Hindlimb muscle (tissue), 1 donor: ENCODE measurements at places on chromosomes 1 and 21.

DNA sequence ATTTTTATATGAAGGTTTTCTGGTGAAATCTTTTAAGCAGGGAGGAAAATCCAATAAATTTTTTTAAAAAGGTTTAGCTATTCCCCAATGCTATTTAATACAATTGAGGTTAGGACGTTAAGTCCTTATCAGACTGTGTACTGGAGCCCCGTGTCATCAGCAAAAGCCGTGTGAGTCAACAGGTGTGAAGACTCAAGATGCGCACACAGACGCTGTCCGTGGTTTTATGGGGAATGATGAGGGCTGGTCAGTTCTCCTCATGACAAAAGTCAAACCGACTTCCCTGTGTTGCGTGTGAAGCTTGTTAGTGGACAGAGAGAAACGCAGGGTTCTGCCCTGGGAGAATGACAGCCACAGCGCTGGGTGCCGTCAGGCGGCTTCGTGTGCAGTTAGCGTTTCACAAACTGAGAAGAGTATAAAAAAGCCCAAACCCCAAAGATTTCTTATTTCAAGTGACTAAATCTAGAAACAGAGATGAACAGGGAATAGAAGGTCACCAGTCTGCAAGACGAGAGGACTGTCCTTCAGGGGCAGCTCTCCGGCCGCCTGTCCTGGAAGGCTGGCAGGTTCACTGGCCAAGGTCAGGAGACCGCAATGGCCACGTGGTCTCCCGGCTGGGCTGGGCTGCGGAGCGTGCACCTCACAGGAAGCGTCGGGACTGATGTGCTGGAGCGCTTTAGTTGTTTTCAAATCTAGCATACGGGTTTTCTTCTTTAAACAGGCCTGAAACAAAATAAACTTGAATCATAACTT is 22.4 kb downstream of the PTTG1IP start:
- no peak for DNase-seq

DNA sequence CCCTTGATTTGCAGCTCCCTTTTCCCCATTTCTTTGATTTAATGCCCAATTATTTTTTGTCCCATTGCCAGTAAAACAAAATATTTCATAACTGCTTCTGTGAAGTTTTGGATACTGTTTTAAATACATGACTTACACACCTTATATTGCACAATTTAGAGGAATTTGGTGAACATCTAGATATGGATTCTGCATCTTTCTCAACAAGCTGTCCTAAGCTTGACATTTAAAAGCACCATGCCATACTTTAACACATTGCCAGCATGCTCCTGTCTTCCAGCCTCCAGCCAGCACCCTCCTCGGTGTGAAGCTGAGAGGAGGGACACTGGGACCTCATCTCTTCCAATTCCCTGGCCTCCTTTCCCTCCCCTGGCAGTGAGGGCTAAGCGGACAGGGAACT is 167.6 kb downstream of the SEC16B start:
- DNase-seq: no peak

- DNase-seq: no peak
These were observed 155.8 kb downstream of the TRIM33 start for GRCh38 chr1:114355240-114355639.

- peak; percentile 82 for DNase-seq
These were observed 111.5 kb downstream of the SEC16B start for GRCh38 chr1:177858332-177858821.

GRCh38 chr1:61523229-61523628 is 201.7 kb downstream of the TM2D1 start:
- DNase-seq: no peak

DNA sequence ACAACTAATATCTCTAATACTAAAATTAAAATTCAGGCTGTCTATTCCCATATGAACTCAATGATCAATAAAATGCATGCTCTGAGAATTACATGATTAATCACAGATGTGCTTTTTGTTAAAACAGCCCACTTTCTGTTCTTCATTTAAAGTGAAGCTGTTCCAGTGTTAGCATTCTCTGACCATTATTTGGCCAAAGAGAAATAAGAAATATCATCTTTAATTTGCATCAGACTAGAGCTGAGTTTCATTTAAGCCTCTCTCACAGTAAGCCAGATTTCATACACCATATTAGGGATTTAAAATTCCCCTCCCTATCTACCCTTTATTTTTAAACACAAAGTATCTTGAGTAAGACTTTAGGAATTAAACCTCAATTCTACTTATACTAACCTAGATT is 261.6 kb downstream of the TPR start:
- DNase-seq: no peak

- no peak for DNase-seq
These were observed 70.5 kb upstream of the APOBEC4 start for GRCh38 chr1:183723571-183723970.

GRCh38 chr1:76891931-76892622 is 24.8 kb downstream of the ST6GALNAC5 start:
- DNase-seq: no peak

DNA sequence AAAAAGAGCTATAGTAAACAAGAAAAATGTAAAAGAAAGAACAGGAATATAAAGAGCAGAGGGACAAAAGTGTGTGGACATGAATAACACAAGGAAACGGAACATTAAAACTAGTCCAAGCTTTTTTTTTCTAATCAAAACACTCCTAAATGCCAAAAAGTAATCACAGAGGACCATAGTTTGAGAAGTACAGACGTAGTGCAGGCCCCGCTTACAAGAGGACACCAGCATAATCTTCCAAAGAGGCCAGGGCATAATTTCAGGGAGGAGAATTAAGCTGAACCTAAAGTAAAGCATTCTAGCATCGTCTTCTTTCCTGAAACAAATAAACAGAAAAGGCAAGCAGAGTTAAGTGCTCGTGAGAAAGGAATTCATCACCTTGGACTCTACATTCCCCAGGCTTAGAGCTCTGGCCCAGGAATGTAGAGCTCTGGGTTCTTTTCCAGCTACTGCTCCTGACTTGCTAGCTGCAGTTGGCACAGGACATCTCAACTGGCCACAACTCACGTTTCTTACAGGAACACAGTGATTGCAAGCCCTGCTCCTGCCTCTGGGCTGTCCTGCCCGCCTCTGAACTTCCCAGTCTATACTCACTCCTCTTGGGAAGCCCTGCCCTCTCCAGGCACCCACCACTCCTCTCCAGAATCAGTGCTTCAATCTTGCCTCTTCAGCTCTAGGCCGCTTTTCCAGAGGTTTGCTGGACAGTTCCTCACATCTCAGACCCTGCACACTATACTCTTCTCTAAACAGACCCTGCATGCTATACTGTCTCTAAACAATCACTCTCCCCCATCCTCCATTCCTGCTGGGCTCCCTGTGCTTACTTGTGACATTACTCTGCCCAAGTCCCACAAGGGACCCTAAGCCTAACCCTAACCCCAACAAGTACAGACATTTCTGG is 9.8 kb downstream of the RGS8 start:
- peak; percentile 68 for DNase-seq

GRCh38 chr1:104989012-104989411 is 1239.3 kb downstream of the AMY1C start:
- no peak for DNase-seq

DNA sequence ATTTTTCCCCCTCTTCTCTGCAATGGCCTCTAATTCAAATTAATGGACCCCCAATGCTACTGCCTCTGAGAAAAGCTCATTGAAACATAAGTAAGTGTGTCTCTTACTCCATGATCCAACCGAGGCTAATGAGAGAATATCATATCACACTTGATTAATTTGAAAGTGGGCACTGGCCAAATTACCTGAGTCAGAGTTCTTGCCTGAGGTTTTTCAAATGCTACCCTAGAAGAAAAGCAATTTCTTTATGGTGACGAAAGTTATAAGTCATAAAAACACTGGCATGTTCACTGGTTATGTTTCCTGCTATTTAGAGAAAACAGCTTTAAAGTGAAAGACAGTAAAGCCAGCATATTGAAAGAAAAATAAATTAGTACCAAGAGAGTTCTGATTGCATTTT is 368.8 kb upstream of the TMPRSS15 start:
- no peak for DNase-seq

GRCh38 chr1:25805863-25806225 is 5.9 kb downstream of the SELENON start:
- no peak for DNase-seq

DNA sequence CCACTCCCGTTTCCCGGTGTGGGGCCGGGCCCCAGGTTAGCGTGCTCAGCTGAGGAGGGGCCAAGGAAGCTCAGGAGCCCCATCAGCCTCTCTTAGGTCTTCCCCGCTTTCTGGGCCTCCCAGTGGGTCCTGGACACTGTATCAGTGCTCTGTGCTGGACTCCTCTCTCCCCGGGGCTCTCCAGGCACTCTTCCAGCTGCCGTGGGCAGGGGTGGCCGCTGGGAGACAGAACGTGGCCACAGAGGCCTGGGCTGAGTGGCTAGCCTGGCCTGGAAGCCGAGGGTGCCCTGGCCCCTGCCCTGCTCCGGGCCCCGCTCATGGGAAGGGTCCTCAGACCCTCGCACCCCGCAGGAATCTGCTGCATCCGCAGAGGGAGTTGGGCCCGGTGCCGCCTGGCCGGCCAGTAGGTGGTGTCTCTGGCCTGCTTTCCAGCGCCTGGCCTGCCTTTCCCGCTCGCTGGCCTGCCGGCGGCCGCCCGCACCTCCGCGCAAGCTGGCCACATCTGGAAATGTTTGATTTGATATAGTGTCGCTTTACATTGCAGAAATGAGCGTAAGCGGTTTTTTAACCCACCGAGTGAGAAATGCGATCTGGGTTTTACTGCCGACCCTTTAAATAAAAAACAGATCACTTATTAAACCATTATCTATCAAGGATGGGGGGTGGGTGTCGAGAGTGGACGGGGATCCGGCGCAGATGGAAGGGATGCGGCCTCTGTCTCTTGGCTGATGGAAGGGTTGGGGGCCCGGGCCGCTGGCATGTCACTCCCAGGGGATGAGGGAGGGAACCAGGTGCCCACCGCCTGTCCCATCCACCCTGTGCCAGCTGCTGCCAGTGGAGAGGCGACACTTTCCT is 74.4 kb upstream of the TTC34 start:
- peak; percentile 60 for DNase-seq

DNA sequence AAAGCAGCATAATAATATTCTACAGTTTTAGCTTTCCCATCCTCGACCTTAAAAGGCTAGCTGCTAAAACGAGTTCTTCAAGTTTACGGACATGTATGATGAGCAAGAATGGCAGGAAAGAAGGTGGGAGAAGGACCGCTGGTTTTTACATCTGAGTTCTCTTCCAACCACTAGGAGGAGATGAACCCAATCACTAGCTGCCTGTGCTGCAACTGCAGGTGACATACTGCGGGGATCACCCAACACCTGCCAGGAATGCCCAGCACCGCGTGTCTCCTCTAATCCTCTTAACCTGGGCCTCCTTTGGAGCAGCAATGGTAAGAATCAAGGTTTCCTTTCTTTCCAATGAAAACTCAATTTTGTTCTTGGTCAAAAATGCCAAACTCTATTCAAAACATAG is 23.5 kb downstream of the TOR3A start:
- DNase-seq: no peak

- DNase-seq: no peak
These were observed 1.9 kb downstream of the LHX4 start for GRCh38 chr1:180231936-180232335.

- no peak for DNase-seq
These were observed 31.1 kb downstream of the CASZ1 start for GRCh38 chr1:10765304-10765703.

- DNase-seq: no peak
These were observed 45.9 kb downstream of the ADSS2 start for GRCh38 chr1:244405856-244406255.

DNA sequence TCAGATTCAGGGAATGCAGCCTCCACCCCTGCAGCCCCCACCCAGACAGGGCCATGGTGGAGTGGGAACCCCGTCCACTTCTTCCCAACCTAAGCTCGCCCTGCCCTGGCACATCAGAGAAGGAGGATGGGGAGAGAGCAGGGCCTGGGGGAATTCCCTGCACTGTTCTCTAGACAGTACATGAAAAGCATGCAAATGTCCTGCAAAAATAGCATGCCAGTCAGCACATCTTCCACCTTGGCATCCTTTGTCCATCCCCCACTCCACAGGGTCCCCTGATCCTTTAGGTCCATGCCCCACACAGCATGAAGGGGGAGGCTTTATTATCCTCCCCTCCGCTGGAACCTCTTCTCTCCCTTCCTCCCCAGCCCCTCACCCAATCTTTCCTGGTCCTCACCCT is 35.0 kb upstream of the RD3 start:
- no peak for DNase-seq

DNA sequence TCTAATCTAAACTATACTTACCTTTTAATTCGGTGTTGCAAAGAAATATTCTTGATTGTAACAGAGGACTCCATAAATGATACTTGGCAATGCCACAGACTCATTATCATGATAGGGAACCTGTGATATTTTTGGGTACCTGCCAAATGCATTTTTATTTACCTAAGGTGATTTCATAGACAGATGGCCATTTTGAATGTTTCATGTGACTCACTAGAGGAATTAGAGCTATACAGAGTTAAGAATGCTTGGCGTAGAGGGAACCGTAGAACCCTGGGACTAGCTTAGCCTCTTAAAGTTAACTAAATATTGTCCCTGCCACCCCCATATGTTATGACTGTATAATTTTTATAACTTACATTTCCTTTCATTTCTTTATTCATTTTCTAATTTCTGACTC is 136.1 kb downstream of the DISP1 start:
- no peak for DNase-seq

GRCh38 chr1:55536545-55536865 is 321.3 kb upstream of the USP24 start:
- DNase-seq: no peak

- DNase-seq: no peak
These were observed 11.5 kb upstream of the ZNF683 start for GRCh38 chr1:26384076-26384475.

GRCh38 chr1:162371611-162372010 is 5.0 kb downstream of the SPATA46 start:
- no peak for DNase-seq

GRCh38 chr1:226123591-226124471 is 61.3 kb downstream of the H3-3A start:
- no peak for DNase-seq

- DNase-seq: no peak
These were observed 9.2 kb downstream of the BACH1 start for GRCh38 chr21:29307718-29308455.

- no peak for DNase-seq
These were observed 1.2 kb downstream of the MAN1A2 start for GRCh38 chr1:117368116-117369108.

GRCh38 chr1:233912909-233913308 is 8.4 kb downstream of the SLC35F3 start:
- DNase-seq: no peak
